Activated CD4-positive, alpha-beta memory T cell treated with anti-CD3 and anti-CD28 coated beads, Interleukin-2, amount 10 ng/mL, durations not matched to agents 7 days and 5 days (primary cell): ENCODE measurements at places on chromosomes 4 and X.

DNA sequence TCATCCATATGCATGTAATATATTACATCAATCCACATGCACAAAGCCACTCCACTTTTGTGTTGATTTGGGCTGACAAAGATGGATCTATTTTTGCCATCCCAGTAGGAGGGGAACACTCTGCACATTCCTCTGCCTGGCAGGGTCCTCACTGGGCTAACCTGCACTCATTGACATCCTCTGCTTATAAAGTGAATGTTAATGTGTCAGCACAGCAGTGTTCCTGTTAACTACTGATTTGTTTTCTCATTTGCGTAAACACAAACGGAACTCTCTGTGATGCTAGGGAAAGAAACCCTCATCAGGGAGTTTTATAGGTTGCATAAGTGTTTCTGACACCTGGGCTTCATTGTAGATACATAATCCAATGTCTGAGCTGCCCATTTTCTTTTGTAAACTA, 826.0 kb downstream of the RAB28 start:
- no peak for DNase-seq

GRCh38 chrX:34638116-34638515, 19.0 kb downstream of the TMEM47 start:
- DNase-seq, result no peak

GRCh38 chr4:159023741-159024140, 79.1 kb upstream of the RAPGEF2 start:
- no peak for DNase-seq

DNA sequence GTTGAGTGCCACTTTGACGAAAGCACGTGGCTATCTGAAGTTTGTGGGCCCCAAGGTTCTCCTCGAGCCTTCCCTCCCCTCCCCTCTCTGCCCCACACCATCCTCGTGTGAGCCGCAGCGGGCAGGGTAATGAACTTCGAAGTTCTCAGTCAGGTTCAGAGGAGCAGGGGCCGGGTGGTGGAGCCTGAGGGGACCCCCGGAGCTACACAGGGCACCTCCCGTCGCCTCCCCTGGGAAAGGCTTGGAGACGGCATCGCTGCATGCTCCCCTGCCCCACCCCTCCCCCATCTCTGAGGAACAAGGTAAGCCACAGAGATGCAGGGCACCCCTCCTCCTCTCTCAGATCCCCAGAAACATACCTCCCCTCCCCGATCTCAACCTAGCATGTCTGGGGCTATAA, 2.8 kb upstream of the NKX1-1 start:
- DNase-seq, result no peak

GRCh38 chrX:134633832-134634231, 24.4 kb downstream of the PLAC1 start:
- DNase-seq, result no peak

DNA sequence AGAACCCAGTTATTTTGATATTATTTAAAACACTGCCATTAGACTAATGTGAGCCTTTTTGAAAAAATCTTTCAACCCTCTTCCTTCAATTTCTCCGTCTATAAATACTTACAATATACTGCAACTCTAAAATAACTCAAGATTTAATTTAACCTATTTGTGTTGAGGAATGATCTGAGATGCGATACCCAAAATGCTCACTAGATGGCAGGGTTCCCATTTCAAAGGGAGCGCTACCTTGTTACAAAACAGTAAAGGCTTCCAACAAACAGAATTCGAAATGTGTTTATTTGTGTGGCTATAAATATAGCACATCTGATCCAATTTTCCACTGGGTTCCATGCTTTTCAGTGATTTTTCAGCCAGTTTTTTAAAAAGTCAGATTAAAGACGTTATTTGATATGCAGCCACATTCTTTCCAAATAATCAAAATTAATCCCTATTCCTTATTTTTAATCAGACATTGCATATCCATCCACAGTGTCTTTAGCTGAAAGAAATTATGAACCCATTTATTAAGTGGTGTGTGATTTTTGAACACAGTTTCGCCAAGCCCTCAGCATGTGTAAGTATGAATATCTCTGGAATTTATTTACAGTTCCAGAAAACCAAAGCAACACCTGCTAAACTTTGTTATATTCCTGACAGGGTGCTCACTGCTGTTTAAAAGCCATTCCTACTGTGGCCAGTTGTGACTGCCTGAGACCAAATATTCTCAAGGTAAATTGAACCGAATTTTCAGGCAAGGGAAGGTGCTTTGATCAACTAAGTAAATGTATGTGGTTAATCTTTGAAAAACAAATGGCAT, 668.0 kb upstream of the LCORL start:
- DNase-seq, result peak; percentile 24

DNA sequence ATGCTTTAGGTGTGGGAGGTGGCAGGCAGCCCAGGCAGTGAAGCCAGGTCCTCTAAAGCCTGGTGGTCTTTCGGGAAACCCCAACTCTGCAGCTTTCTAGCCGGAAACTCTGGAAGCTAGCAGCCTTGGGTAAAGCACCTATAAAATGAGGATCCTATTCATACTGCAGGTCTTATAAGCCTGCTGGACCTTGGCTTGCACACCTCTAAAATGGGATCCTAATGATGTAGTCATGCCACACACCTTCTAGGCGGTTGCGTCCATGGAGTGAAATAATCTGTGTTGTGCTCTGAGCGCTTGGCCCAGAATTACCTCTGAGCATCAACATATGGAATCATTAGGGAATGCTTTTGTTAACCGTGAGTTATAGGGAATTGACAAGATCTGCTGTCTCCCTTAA, 36.0 kb upstream of the STS start:
- no peak for DNase-seq

GRCh38 chrX:107728371-107729099, 47.1 kb downstream of the TSC22D3 start:
- DNase-seq, result no peak

- no peak for DNase-seq
Observed at GRCh38 chr4:41323706-41324105, 67.0 kb downstream of the UCHL1 start.

DNA sequence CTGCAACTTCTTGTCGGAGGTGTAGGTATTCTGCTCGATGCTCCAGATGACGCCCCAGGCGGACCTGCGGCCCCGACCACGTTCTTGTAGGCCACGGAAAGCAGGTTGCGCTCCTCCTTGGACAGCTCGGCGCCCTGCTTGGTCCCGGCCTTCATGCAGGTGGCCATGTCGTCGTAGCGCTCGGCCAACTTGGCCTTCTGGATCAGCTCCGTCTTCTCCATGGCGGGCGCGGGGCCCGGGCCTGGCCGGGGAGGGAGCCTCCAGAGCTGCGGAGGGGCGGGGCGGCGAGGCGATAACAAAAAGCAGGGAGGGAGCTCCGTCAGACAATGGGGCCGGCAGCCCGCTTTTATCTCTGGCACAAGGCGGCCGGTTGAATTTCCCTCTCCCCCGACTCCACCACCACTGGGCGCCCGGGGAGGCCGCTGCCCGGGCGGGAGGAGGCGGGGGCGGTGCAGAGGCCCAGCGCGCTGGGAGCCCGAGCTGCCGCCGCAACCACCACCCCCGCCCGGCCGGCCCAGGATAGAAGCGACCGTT, 28.3 kb upstream of the DRP2 start:
- no peak for DNase-seq

DNA sequence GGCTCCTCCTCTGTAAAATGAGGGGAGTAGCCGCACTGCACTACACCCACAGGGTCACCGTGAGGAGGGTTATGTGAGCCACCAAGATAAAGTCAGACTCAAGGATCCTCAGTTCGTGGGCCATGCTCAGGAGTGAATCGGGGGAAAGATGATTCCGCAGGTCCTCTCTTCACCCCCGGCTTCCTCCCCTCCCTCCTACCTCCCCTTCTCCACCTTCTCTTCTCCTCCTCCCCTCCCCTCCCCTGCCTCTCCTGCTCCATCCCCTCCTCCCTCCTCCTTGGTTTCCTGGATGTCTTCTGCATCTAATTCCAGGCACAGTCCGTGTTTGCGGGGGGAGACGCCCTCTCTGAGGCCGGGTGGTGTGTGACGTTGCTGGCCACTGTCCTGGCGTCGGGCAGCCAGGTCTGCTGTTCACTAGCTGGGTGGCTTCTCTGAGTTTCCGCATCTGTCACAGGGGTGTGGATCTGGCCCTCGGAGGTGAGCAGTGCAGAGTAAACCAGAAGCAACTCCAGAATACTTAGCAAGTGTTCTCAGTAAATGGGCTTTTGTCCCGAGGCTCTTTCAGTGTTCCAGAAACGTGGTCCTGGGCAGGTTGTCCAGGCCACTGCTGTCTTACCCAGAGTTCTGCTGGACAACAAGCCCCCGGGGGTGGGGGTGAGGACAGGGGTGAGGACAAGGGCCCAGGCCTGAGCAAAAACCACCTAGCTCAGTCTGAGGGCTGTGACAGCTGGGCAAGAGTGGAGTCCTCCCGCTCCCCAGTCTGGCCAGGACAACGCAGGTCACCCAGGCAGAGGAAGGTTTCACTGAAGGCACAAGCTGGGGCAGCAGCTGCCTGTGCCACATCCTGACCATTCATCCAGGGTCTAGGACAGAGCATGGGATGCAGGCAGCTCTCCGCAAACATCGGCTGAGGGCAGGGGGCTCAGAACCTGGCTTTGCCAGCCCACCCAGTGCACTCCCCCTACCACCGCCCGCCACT, 92.4 kb downstream of the PPP2R2C start:
- DNase-seq, result no peak

GRCh38 chr4:67973608-67974007, 10.3 kb upstream of the TMPRSS11A start:
- no peak for DNase-seq

DNA sequence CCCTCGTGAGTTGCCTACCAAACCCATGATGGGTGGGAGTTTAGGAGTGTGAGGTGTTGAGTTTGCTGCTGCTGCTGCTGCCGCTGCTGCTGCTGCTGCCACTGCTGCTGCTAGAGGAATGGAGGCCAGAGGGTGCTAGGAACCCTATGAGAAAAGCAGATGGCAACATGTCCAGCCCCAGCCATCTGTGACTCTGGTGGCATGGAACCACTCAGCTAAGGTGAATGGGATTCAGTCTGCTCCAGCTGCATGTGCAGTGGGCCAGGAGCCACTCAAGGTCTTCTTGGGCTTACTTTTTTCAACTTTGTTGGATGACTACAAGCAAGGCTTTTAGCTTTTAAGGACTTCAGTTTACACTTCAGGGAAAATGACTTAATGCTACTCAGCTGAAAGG, 103.8 kb downstream of the RTL5 start:
- no peak for DNase-seq

DNA sequence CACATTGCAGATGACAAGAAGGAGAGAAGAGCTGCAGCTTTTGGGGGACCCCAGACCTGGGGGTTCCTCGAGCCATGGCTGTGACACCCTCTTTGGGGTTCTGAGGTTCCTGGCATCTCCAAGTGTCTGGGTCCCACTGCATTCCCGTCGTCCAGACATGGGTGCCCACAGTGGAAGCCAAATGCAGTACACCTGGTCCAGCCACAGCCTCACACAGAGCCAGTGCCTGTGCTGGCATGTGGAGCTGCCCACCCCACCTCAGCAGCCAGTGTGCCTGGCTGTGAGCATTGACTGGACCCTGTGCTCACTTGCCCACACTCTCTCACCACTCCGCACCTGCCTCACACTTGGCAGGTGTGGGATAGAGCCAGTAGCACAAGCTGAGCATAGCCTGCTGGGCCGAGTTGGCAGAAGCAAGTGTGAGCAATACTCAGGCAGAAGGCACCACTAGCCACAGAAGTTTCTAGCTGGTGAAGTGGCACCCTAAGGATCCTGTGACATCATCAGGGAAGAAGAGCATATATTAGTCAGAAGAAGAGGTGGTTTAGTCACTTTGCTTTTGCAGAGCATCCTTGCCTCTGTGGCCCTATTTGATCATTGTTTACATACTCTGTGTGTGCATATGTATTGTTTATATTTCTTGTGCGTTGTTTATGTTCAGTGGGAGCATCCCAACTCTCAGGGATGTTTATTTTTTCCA, 65.0 kb upstream of the MAGEB2 start:
- DNase-seq, result no peak

- DNase-seq, result peak; percentile 23
Observed at GRCh38 chrX:7132335-7133049, 15.0 kb upstream of the STS start.

DNA sequence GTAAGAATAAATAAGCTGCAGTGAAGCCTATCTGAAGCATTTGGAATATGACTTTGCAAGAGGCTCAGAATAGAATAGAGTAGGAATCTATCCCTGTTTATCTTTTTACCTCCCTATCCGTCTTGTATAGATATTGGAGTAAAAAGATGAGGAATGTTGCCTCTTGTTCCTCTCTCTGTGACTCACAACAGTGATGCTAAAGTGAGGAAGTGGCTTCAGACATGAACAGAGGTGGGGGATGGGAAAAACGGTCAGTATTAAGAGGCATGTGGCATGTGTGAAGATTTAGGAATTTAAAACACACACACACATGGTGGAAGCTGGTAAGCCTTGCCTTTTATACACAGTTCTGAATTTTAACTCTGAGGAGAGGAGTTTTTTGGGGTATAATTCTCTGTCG, 3.8 kb upstream of the DCAF4L1 start:
- no peak for DNase-seq

GRCh38 chr4:164221631-164222030, 532.3 kb upstream of the SMIM31 start:
- DNase-seq, result no peak

DNA sequence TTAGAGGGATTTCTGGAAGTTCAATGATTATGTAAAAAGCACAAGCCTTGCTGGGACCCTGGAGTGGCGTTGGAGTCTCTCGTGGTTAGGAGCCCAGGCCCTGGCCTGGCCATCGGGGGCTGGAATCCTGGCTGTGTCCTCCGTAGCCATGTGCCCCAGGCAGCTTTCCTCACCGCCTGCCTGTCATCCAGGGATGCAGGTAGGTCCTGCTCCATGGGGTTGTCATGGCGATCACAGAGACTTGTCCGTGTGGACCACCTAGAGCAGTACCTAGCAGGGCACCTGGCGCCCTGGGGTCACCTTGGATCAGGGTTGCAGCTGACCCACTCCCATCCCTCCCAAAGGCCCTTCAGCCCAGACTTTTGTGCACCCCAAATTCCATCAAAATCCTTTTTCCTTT, 30.2 kb upstream of the WFS1 start:
- no peak for DNase-seq

- DNase-seq, result no peak
Observed at GRCh38 chrX:29434939-29435338, 780.4 kb upstream of the MAGEB2 start.

DNA sequence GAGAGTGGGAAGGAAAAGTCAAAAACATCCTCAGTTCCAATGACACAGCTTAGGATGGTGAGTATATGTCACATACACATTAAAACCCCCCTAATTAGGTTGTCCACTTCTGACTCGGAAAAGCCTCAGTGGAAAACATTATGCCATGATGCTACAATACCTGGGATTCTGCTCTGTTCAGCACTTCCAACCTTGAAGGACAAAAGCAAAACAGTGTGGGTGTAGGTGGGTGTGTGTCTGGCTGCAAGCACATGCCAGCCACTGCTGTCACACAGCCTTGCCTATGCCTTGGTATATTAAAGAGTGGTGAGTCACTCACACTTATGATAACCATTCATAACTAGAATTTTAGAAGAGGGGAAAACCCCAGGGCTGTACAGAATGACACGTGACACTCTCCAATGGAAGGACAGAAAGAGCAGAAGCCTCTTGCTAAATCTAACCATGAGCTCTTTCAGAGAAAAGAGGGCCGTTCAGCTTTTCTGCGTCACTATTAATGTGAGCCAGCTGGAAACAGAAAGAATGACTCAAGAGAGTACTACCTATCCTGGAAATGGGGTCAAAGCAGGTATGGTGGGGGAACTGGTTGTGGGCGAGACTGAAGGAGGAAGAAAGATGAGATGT, 159.6 kb downstream of the TET2 start:
- peak; percentile 60 for DNase-seq
